Activated naive CD4-positive, alpha-beta T cell treated with anti-CD3 and anti-CD28 coated beads for 36 hours (primary cell): ENCODE measurements at places on chromosomes 2 and 18. TPM values are rescaled to one million over a fixed set of nuclear protein-coding genes. Genes with fewer than 3 reads are reported as not detected.

CDH19 gene
- total RNA-seq = not detected

SOWAHC gene
- total RNA-seq = 0.44 TPM

TSHZ1 gene
- total RNA-seq = 14.3 TPM

FOSL2 gene
- total RNA-seq = 110 TPM

CHRND gene
- not detected for total RNA-seq

MAL gene
- total RNA-seq = 22.3 TPM

ZSWIM2 gene
- total RNA-seq = not detected

- no peak for DNase-seq
Measured at GRCh38 chr2:85648619-85649018, 19.4 kb downstream of the SFTPB start.

DNA sequence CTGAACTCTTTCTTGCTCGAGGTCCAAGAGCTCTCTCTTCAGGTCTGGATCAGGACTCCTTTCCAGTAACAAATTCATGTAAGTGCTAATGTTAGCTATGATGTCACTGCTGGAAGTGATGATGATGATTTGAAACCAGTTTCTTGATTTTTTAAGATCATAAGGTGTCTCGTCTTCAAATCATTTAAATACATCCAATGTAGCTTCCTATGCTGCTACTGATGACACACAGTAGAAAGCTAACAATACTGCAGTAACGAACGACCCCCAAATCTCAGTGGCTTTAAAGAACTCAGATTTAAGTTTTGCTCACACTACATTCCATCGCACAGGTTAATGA, 13.0 kb upstream of the LTBP1 start:
- no peak for DNase-seq

DNA sequence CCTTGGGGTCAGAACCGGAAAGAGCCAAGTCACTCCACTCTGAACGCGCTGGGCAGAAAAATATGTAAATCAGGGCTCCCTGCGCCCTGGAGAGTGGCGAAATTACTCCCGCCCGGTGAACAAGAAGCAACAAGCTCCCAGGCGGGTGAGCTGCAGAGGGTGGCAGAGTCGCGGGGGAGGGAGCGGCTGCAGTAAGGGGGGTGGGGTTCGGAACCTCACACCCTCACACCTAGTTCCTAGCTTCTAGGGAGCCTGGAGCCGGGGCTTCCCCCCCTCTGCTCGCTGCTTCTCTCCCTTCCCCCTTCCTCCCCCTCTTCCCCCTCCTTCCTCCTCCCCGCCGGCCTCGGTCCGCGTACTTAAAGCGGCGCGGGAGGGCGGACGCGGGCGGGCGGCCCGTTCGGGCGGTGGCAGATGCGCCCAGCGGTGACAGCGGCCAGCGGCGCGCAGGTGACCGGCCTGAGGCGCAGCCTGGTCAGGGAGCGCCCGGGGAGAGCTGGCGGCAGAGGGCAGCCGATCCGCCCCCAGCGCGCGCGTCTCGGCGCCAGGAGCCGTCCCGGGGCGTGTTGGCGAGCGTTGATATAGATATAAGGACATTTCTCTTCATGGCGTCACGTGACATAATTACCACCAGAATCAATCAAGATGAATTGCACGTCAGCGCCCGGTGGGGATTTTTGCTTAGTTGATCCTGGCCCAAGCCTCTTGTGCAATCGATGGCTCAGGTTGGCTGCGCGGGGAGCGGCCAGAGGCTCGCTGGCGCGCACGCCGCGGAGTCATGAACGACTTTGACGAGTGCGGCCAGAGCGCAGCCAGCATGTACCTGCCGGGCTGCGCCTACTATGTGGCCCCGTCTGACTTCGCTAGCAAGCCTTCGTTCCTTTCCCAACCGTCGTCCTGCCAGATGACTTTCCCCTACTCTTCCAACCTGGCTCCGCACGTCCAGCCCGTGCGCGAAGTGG, at the start of gene HOXD11:
Gene HOXD11, plus strand, starts transcription at position 700 of the 959 bp plus-strand sequence. Its CDS starts 76 bp downstream, at position 776.
- peak; percentile 30 for DNase-seq

- DNase-seq = no peak
Measured at GRCh38 chr2:240501531-240501991, 56.2 kb downstream of the ANKMY1 start.

DNA sequence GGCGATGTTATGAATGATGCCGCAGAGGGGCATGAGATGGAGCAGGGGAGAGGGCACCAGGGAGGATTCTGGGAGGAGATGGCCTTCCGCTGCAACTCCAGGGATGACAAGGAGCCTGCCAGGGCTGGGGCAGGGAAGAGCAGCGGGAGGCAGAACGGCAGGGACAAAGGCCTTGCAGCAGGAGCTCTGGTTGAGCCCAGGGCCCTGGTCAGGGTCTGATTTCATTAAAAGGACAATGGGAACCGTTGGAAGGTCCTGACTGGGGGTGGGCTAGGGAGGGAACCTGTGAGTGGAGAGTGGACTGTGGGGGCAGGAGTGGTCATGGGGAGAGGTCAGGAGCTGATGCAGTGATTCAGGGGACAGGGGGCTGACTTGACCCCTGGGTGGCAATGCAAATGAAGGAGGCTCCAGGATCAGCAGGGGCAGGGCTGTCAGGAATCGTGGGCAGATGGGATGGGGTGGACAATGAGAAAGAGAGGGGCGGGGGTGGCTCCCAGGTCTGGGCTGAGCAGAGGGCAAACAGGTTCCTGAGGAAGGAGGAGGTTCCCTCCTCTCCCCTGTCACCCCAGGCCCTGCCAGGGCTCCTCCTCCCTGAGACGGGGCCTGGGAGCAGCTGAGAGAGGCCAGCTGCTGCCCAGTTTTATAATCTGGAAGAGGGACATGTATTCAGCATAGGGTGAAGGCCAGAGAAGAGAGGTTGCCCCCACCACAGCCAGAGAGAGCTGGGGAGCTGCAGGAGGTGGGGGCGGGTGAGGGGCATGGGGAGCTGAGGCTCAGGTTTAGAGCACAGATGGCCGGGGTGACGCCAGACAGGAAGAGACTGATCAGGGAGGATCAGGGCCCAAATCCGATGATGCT, 7.3 kb upstream of the DUSP2 start:
- peak; percentile 3 for DNase-seq

- DNase-seq = no peak
Measured at GRCh38 chr2:172248785-172249187, 146.1 kb upstream of the DLX2 start.
